Central memory CD8-positive, alpha-beta T cell (primary cell): ENCODE measurements at places on chromosomes 5 and 9.
A peak's percentile ranks its signal among the peaks of the same experiment; 100 is the strongest.

GRCh38 chr5:162956570-162956969 is 480.8 kb upstream of the CCNG1 start:
- DNase-seq, result no peak

DNA sequence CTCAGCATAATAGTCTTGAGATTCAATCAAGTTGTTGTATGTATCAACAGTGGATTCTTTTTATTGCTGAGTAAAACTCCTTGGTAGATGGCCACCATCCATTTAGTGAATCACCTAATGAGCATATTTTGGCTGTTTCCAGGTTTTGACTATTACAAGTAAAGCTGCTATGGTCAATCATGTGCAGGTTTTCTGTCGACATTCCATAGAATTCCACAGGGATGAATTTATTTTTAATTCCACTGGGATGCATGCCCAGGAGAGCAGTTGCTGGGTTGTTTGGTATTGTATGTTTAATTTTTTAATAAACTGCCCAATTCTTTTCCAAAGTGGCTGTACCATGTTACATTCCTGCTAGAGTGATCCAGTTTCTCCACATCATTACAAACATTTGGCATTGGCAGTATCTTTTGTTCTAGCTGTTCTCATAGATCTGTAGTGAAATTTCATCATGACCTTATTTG is 10.5 kb upstream of the S1PR3 start:
- no peak for DNase-seq

GRCh38 chr5:110784901-110785300 is 46.1 kb downstream of the SLC25A46 start:
- no peak for DNase-seq

- DNase-seq, result no peak
Observed at GRCh38 chr5:147393874-147394672, 115.8 kb downstream of the DPYSL3 start.

GRCh38 chr9:136295542-136296433 is 8.1 kb downstream of the CCDC187 start:
- no peak for DNase-seq

DNA sequence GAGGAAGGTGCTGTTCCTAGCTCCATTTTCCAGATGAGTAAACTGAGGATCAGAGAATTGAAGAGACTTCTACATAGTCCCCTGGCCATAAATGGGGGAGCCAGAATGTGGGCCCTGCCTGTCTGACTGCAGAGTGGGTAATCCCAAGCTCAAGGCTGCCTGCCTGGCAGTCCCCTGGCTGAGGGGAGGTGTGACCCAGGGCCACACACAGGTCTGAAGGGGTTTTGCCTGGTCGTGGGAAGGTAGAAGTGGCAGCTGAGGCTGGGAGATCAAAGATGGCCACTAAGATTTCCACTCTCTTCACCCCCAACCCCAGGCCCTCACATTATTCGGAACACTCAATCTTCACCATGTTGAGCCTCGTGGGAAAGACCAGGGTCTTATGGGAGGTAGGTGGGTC is 176.3 kb downstream of the MACROH2A1 start:
- no peak for DNase-seq

DNA sequence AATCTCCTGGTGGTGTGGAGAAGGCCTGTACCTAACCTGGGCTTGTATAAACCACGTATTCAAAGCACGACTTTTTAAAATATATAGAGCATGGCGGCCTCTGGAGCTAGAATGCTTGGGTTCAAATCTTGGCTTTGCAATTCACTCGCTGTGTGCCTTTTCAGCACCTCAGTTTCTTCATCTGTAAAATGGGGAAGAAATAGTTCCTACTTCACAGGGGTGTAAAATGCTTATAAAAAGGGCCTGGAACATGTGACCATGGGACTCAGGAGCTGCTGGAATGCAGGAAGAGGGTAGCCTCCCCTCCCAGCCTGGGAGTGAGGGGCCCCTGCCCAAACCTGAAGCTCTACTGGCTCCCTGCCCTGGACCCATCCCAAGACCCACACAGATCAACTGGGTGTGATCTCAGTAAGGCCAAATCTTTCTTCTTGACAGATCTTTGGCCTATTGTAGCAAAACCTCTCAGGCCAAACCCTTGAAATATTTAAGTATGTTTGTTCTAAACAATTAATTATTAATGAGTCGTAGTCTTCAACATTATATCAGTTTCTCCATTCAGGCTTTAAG is 269.0 kb downstream of the ZSWIM6 start:
- no peak for DNase-seq

GRCh38 chr9:82332018-82332773 is 343.6 kb downstream of the SPATA31D1 start:
- no peak for DNase-seq

GRCh38 chr5:103410172-103410571 is 151.6 kb downstream of the MACIR start:
- DNase-seq, result no peak

DNA sequence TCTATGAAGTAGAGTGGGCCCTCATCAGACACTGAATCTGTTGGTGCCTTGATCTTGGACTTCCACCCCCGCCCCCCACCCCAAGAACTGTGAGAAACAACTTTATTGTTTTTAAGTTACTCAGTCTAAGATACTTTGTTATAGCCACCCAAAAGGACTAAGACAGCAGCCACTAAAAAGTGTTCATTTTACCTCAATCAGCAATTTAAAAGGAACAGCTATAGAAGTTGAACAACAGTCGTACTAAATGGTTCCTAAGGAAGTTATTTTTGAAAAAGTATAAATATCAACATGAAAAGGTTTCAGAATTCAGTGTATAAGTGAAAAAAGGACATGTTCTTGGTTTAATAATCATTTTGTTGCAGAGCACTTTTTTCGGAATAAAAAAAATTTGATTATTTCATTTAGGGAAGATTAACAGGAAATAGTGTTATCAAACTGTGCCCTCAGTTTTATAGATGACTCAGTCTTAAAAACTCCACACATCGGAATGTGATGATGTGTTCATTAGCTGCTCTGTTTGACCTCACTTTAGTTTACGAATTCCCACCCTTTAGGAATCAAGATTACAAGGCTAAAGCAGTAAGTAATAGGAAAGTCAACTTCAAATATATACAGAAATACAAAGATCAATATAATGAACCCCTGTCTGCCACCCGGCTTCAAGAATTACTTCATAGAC is 71.2 kb downstream of the MTAP start:
- DNase-seq, result no peak

DNA sequence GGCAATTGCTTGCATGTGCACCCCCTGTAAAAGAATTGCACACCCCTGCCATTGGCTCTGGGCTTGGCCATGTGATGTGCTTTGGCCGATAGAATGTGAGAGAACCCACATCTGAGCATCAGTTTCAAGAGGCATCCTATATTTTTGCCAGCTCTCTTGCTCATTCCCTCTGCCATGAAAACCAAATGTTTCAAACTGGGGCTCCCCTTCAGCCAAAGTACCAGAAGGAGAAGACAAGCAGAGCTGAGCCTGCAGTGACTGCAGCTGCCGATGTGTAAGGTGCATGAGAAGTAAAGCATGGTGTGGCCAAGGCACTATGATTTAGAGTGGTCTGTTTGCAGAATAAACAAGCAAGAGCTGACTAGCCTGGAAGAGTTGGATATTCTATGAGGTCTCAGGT is 132.3 kb downstream of the ASTN2 start:
- no peak for DNase-seq

DNA sequence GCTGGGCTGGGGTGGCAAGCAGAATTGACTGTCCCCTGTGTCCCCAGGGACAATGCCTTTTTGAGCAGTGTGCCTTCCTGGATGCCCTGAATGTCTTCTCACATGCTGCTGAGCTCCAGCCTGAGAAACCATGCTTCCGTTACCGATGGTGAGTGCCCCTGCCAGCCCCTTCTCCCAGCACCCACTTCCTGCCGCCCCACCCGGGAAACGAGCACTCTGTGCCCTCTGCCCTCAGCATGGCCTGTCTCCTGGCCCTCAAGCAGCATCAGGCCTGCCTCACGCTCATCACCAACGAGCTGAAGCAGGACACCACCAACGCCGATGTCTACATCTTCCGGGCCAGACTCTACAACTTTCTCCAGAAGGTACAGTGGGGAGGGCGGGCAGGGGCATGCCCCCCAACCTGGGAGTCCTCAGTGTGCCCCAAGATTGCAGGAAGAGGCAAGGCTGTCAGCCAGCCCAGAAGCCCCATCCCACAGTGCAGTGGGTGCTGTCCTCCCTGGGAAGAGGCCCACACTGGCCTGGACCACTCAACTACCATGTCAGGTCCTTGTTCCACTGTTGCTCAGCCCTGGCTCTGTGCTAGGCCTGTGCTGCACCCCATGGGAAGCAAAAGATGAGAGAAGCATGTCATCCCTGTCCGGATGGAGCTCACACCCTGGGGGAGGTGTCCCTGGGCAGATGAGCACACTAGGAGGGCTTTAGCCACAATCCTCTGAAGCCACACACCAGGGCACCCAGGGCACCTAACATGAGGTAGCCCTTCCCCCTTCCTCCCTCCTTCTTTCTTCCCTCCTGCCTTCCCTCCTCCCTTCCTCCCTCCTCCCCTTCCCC is 4.4 kb downstream of the TTC16 start:
- DNase-seq, result peak; percentile 34

DNA sequence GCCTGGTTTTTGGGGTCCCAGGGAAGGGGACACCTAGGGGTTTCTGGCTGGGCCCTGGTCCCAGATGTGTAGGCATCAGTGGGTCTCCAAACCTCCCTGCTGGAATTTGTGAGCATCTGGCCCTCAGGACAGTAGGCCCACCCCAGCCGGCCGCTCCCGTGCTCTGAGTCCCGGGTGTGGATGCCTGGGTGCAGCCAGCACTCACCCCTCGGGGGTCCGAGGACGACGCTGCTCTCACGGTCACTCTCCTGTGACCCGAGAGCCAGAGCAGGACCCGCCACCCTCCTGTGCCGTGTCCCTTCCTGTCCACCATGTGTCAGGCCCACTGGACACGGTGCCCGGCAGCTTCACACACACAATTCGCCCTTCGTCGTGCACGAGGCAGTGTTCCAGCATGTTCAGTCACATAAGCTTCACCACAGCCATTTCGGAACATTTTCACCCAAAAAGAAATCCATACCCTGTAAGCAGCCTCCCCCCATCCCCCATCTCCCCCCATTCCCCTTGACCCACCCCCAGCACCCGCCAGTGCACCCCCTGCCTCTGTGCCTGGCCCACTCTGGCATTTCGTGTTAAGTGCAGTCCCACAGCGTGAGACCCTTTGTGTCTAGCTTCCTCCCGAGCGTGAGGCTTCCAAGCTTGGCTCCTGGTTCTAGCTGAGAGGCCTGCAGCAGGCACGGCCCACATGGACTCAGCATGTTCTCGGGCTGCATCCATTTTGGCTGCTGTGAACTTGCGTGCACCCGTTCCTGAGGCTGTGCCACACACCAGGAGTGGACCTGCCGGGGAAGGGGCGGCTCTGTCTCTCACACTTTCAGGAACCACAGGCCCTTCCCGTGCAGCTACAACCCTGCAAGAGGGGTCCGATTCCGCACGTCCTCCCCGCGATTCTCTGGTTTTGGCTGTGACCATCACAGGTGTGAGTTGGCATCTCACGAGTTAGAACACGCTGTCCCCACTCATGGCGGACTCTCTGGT is 40.5 kb downstream of the NKD2 start:
- no peak for DNase-seq

GRCh38 chr9:95966306-95966705 is 90.8 kb downstream of the ERCC6L2 start:
- DNase-seq, result no peak

- DNase-seq, result no peak
Observed at GRCh38 chr5:170297589-170298462, at the start of gene LCP2. Gene LCP2, minus strand, starts transcription at chr5:170297777. Its CDS starts 166 bp downstream, at chr5:170297611.

- no peak for DNase-seq
Observed at GRCh38 chr5:161286066-161286655, 260.4 kb downstream of the GABRB2 start.

- no peak for DNase-seq
Observed at GRCh38 chr9:94857791-94858190, 131.3 kb downstream of the AOPEP start.

DNA sequence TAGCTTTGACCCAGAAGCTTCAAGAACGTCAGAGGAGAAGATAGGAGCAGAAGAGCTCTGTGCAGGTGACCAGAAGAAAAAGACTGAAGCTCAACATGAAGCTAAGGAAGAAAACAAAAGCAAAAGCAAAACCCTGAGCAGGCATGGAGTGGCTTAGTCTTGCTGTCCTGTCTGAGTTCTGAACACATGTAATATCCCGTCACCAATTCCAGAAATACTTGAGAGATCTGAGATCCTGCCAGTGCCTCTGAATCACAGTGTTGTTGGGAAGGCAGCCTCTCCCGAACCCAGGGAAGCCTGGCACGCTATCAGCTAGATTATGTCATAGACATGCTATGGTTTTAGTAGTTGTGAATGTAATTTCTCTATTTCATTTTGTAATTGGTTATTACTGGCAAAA is 235.7 kb downstream of the ICE1 start:
- no peak for DNase-seq

DNA sequence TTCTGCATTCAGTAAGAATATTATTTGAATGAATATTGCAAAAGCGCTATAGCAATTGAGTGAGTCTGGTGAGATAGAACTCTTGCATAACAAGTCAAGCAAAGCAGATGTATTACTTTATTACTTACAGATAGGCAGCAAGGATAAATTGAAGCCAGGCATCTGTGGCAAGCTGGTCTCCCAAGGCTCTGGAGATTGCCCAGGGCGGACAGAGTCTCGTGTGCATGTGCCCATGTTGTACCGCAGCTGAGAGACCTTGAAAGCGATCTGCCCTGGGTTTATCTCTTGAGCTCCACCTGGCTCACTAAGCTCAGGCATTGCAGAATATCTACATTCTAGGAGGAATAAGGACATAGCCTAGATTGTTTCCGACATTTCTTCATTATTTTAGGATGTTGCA is 591.6 kb downstream of the ISL1 start:
- DNase-seq, result no peak
